ENCODE measurements at places on chromosomes 12 and 14.

GRCh38 chr14:92942576-92942975, 19.6 kb downstream of the CHGA start:
- no peak for DNase-seq

- DNase-seq, result no peak
These were observed 32.4 kb downstream of the FLVCR2 start for GRCh38 chr14:75610834-75611233.

DNA sequence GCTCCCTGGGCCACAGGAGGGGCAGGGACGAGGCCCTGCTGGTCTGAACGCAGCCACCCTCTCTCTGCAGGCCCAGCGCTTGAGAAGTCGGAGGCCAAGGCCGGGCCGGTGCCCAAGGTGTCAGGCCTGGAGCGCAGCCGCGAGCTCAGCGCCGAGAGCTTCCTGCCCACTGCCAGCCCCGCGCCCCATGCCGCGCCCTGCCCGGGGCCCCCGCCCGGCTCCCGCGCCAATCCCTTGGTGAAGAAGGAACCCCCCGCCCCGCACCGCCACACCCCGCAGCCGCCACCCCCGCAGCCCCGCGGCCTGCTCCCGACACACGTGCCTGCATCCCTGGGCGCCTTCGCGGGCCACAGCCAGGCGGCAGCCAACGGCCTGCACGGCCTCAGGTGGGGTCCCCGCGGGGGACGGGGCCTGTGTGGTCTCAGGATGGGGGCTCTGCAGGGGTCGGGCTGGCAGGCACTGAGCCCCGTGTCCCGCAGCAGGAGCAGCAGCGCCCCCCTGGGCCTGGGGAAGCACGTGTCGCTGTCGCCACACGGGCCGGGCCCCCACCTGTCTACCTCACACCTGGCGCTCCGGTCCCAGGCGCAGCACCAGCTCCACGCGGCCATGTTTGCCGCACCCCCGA, 40.4 kb downstream of the LRCOL1 start:
- DNase-seq, result no peak

DNA sequence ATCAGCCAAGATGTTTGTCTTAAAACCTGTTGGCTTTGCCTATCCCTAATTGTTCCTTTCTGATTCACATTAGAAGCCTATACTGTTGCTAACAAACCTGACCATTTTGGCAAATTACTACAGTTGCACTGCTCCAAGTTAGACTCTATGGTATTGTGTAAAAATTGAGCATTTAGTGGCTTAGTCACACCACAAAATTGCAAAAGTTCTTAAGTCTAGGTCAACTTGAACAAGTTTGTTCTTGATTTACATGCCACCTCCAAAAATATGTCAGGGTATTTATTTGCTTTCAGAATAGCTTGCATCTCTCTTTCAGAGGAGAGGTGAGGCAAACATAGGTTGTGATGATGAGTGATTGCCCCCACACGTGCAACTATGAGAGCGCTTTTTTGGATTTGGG, 27.0 kb upstream of the PTHLH start:
- DNase-seq, result no peak
